BE2C (cell line): ENCODE measurements at places on chromosomes 12 and 14.

- no peak for DNase-seq
Observed at GRCh38 chr12:76636121-76636692, 76.6 kb upstream of the OSBPL8 start.

- no peak for DNase-seq
Observed at GRCh38 chr12:40149673-40150260, 43.9 kb upstream of the SLC2A13 start.

DNA sequence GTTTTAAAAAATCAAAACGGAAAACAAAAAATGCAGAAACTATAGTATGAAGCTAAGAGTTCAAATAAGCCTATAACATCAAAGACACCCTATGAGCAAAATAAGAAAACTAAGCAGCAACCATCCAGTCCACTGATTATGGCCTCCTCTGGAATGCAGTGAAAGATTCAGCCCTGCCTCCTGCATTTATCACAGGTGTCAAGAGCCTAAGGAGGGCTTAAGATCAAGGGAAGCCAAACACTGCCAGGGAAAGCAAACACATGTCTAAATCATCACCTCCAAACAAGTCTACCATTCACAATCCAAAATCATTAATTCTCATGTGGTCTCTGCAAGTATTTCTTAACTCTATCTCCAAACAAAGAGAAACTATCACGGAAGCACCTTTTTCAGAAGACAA lies 28.4 kb downstream of the SARNP start:
- no peak for DNase-seq

DNA sequence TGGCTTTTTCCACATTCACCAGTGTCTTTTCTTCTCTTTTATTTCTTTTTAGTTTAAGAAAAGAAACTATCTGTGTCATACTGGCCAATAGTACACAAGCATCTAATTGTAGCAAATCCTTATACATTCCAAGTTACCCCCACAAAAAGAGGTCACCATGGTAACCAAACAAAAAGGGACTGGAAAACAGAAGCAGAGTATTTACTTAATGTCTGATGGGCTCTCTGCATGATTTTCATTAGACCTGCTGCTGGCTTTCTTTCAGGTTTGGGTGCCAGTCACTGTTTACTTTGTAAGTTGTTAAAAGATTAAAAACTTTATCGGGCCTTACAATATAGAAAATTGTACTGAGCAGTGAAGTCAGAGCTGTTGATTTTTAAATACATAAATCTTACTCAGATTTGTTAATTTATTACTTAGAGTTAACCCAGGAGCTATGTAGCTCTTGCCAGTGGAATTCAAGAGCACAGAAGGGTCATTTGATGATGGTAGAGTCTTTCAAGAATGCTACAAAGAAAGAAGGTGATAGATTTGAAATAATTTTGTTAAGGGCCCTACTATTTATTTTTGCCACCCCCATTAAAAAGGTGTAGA lies 123.9 kb downstream of the BRMS1L start:
- DNase-seq: no peak

DNA sequence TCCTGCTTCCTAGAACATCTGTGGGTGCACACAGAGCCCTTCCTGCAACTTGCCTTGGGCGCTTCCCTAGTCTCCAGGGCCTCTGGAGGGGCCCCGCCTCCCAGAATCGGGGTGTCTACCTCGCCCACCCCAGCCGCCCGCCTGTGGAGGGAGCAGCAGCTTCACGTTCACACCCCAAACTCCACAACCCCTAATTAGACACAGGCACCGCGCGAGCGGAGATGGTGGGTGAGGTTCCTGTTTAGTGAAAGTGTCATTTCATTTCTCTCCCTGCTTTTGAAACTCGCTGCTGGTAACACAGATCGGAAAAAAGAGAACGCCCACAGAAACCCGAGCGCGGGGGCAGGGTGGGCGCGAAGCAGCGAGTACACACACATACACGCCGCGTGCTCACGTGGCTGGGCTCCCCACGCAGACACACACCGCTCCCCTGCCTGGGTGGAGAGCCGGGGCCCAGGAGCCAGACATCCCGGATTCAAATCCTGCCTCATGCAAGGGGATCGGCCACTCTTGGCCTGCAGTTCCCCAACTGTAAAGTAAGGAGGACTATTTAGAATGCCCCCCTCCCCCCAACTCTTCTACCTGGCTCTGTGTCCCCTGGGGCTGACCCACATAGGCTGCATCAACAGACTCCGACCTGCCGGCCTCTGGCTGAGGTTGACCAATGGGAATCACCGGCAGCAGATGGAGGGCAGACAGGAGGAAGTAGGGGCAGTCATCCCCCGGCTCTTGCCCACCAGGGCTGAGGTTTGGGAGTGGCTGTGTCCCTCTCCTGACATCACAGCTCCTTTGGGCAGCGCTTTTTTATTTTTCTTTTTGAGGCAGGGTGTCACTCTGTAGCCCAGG lies 79.2 kb upstream of the NCOR2 start:
- DNase-seq: no peak

DNA sequence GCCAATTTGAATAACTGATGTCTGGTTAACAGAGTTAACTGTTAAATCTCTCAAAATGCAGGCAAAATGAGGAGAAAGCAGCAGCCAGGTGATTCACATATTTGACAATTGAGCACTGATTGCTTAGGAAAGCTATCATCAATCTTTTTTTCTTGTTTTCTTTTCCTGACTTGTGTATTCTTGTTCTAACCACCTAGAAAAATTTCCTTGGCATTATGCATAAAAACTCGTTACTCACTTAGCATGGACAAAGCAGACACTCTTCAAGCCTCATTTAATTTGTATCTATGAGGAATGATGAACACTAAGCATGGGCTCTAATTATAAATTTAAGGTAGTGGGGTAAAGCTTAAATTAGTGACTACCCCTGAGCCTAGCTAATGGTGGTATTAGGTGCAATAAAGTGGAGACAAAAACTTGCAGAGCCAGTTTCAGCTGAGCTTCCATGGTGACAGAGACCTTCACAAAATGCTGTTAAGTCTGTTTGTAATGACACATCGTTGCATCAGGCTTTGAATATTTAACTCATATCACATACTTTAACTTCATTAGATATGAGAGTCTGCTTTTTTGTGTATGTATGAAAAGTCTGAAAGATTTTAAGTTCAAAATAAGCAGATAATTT lies 52.0 kb downstream of the RASSF9 start:
- no peak for DNase-seq

DNA sequence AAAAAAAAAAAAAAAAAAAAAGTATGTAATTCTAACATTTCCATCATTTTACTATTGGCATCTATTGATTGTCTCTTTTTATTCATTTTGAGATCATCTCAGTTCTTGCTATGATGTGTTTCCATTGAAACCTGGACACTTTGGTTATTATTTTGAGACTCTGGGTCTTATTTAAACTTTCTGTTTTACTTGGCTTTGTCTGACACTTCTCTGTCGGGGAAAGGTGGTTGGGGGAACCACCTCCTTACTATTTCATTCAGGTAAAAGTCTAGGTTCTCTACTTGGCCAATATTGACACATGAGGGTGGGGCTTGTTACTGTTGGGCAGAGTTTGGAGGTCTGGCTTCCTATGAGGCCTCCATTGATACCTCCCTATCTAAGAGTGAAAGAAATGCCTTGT lies 228.0 kb downstream of the NRXN3 start:
- DNase-seq: no peak

DNA sequence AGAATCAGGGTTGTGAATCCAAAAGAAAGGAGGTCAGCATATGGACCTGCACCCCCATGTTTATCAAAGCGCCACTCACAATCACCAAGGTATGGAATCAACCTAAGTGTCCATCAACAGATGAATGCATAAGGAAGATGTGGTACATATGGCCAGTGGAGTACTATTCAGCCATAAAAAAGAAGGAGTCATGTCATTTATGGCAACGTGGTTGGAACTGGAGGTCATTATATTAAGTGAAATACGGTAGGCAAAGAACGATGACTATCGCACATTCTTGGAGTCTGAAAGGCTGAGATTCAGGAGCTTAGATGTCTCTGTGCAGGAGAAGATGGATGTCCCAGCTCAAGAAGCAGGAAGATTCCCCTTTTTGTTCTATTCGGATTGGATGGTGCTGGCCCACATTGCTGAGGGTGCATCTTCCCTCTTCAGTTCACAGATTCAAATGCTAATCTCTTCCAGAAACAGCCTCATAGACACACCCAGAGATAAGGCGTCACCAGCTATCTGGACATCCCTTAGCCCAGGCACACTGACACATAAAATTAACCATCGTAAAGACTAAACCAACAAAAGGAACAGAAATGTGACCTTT lies 108.1 kb downstream of the GLT1D1 start:
- no peak for DNase-seq

GRCh38 chr12:7091171-7091570 lies 1.1 kb downstream of the C1R start:
- DNase-seq: no peak
